ENCODE measurements at places on chromosomes 5 and 9. TPM values are rescaled to one million over a fixed set of nuclear protein-coding genes. Genes with fewer than 3 reads are reported as not detected.

SKIC3 gene
- total RNA-seq, result 79.3 TPM

ZNF883 gene
- total RNA-seq, result 2.5 TPM

- no peak for DNase-seq
Measured at GRCh38 chr9:114910541-114910940, 19.9 kb downstream of the TNFSF8 start.

GRCh38 chr9:82382887-82383616 is 394.5 kb downstream of the SPATA31D1 start:
- no peak for DNase-seq

DNA sequence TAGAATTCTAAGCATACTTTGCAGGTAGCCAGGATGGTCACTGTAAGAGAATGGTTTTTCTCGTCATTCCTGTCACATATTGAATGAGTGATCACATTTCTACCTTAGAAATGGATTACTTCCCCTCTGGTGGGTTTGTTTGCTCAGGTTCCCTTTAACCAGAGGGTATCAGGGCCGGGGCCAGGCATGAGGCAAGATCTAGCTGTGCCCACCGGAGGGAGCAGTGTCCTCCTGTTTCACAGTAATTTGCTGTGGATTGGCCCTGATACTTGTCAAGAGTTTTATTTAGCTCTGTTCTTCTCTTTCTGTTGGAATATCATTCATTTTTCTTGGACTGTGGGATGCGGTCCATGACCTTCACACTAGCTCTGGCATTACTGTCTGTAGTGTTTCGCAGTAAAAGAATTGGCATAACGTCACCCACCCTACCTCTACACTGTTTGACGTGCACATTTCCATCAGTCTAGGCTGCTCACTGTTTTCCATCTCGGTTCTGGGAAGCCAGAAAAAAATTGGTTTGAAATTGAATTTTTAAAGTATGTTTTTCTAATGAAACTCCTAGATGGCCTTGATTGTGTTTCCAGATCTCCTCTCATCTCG is 42.4 kb upstream of the ZBED3 start:
- DNase-seq, result no peak

DNA sequence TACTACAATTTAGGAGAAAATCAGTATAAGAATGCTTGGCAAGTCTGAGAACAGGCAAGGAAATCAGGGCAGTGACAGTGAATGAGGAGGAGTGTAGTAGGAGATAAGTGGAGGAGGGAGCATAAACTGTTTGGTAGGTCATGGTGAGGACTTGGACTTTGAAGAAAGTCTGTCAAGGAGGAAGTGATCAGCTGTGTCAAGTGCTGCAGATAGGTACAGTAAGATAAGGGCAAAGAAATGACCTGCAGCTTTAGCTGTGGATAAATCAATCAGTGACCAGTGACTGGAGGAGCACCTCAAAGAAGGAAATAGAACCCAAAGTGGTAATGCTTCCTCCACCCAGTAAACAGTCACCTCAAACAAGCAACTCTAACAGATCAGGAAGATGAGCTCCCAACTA is 106.3 kb downstream of the RAPGEF6 start:
- DNase-seq, result no peak

GRCh38 chr9:35729700-35730485 is 2.1 kb downstream of the TLN1 start:
- no peak for DNase-seq

DNA sequence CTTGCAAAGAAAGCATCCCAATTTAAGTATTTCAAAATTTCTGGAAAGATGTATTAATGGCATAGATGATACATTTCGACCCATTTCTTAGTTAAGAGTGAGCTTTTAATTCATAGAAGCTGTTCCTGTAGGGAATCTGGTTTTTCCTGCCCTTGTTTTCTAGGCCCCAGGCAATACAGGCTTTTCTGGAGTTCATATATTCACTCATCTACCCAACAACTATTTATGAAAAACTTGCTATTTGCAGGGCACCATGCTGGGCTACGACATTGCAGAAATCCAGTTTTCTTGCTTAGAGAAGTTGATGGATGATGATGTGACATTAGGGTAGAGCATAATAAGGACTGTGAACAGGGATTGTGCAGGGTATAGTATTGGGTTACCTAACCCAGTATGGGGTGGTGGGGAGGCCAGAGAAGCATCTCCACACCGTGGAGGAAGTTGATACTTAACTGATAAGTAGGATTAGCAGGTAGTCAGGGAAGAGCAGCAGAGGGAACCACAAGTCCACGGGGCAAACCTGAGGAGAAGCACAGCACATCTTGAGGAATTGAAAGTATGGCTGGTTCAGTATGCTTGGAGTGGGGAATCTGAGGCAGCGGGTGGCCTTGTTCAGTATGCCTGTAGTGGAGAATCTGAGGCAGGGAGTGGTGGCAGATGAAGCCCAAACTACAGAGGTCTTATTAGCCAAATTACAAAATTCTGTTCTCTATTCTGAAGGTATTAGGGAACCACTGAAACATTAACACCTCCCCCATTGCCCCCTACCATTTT is 247.5 kb downstream of the ARRDC3 start:
- no peak for DNase-seq

- no peak for DNase-seq
Measured at GRCh38 chr9:38073882-38074281, 4.9 kb upstream of the SHB start.

DNA sequence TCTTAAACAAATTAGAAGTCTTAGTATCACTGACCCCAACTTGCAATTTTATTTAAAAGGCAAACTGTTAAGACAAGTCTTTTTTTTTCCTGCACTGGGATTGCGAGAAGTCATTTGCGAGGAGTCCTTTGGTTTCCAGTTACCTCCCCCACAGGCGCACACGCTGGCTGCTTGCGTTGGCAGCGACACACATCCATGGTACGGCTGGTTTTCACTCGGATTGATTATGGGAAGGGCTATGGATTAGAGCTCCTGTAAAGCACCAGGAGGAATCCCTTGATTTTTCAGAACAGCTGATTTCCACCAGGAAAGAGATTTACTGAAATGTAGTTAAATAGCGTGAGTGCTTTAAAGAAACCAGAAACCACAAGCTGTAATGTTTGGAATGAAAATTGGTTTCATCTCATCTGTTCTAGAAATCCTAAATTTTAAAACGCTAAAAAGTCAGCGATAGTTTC is 737 bp downstream of the SLC1A3 start:
- no peak for DNase-seq

DNA sequence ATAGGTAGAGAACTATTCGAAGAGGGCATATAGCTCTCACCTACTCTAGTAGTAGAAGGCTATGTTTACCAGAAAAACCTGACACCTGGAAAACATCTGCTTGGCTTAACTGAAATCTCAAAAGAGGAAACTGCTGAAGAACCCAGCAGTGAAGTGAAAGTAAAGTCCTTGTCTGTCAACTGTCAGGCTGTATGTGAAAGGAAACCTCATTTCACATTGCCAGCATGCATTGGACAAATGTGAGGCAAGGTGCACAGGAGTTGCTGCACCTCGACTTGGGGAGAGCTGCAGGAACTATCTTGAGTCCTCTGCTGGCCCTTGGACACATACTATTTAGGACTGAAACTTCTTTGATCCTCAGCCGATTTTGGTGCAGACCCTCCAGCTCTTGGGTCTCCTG is 53.3 kb downstream of the NREP start:
- no peak for DNase-seq

DNA sequence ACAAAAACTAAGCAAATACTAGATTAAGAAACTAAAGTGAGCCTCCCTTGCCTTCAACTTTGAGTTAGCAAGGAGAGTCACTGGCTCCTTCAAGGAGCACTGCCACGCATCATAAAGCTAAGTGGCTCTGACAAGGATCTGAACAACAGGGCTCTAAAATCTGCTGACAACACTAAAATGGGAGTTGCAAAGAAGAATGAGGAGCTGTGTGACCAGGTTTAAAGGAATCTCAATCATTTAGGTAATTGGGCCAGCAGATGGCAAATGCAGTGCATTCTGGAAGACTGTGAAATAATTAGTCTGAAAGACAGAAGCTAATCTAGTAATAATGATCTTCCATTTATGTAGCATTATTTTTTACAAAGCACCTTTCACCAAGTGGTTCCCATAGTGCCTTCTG is 297.0 kb upstream of the TAS2R1 start:
- no peak for DNase-seq

- DNase-seq, result no peak
Measured at GRCh38 chr5:178372142-178372571, 139.6 kb upstream of the PHYKPL start.

OMD gene
- total RNA-seq, result 2.6 TPM

DNA sequence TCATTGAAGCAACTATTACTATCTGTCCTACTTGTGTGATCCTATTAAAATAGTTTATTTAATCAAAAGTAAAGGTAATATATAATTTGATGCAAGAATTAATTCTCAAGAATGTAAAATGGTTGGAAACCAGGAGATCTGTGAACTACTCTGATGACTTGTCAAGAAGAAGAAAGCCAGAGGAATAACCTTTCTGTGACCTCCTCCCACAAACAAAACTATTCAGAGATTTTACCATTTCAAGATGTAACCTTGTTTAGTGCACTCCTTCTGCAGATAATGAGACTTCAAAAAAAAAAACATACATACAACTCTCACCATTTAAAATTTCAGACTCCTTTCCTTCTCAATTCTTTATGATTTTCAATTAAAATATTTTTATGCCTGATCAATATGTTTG is 79.5 kb downstream of the RFX3 start:
- no peak for DNase-seq

KCTD16 gene
- 0.32 TPM for total RNA-seq

LHX3 gene
- not detected for total RNA-seq

- DNase-seq, result no peak
Measured at GRCh38 chr5:61588216-61588615, 256.2 kb downstream of the ZSWIM6 start.

DNA sequence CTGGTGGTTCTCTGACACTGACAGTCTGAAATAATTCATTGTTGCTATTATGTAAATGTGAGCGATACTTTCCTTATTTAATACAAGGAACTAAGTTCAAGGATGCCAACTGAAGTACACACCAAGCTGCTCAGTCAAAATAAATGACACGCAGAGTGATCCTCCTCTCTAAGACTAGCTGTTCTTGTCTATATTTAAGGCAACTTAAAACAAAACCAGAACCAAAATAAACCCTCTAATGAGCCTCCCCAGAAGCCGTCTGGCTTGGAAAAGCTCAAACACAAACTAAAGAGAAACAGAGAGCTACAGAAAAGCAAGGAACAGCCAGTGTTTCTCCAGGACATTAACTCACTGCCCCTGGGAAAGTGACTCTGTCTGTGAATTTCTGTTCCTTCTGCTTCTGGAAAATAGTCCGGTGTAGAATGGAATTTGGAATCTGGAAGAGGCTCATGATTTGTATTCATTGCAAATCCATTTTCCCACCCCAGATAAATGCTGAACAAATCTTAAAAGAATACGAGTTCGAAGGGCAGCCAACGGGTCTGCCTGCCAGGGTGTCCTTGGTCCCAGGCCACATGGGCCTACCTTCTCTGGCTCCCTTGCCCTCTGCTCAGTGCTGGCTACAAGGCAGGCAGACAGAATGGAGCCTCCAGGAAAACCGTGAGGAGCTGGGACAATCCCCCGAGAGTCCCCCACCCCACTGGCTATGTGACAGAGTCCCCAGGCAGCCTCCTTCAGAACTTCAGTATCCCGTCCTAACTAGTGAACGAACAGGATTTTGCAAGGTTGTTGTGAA is 14.8 kb downstream of the GGTA1 start:
- no peak for DNase-seq

GRCh38 chr9:114282104-114282485 is 40.8 kb upstream of the ORM1 start:
- no peak for DNase-seq

- DNase-seq, result no peak
Measured at GRCh38 chr5:143970159-143970558, 158.2 kb downstream of the HMHB1 start.

SHISAL2B gene
- total RNA-seq, result not detected

DNA sequence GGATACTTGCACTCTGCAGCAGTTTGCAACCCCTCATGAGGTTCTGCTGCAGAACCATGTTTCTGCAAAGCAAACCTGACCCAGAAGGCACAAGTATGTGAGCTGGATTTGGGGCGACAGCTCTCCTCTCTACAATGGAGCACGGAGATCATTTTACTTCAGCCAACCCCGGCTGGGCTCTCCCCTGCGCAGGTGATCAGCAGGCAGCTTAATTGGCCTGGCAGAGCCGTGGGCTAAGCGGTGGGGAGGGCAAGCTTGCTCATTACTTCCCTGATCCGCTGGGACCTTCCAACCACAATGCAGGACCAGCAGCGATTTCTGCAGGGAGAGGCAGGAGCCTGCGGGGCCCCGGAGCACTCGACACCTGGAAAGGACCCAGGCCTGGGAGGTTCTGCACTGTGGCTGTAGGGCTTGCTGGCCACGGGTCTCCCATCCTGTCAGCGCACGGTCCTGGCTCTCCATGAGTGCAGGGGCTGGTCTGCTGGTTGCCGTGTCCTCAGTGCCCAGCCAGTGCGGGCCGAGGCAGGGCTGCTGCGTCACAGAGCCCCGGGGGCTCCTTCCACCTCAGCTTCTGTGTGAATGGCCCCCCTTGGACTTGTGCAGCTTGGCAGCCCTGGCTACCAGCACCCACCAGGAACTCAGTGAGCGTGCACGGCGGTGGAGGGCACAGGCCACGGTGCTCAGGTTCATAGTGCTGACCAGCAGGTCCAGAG is 51.8 kb upstream of the RAPGEF1 start:
- DNase-seq, result no peak

- no peak for DNase-seq
Measured at GRCh38 chr9:10690546-10690945, 77.7 kb upstream of the PTPRD start.
